ENCODE measurements at places on chromosomes 11 and 22. TPM values are rescaled to one million over a fixed set of nuclear protein-coding genes. Genes with fewer than 3 reads are reported as not detected.
A peak's percentile ranks its signal among the peaks of the same experiment; 100 is the strongest.

The OR51B4 gene
- total RNA-seq, result not detected

The CDKN1C gene
- total RNA-seq, result 99.1 TPM

The MUC5AC gene
- total RNA-seq, result 2.0 TPM

The ANKK1 gene
- total RNA-seq, result not detected

The MOV10L1 gene
- total RNA-seq, result 2.8 TPM

The OR4D5 gene
- not detected for total RNA-seq

The BTG4 gene
- total RNA-seq, result not detected

The MPZL2 gene
- total RNA-seq, result 56.7 TPM

- peak; percentile 77 for DNase-seq
- no peaks in the 10 kb centered on the region for H3K27me3 ChIP-seq
- H3K36me3 ChIP-seq, result no peaks in the 10 kb centered on the region
Observed at GRCh38 chr22:23192133-23192532, 11.8 kb downstream of the BCR start.

- H3K27me3 ChIP-seq, result no peaks in the 10 kb centered on the region
- H3K27ac ChIP-seq, result no peak overlapping the region
- peak; percentile 6 for DNase-seq
- H3K36me3 ChIP-seq, result no peaks in the 10 kb centered on the region
- no peaks in the 10 kb centered on the region for H3K4me1 ChIP-seq
Observed at GRCh38 chr11:24932110-24933000, 435.5 kb downstream of the LUZP2 start.

DNA sequence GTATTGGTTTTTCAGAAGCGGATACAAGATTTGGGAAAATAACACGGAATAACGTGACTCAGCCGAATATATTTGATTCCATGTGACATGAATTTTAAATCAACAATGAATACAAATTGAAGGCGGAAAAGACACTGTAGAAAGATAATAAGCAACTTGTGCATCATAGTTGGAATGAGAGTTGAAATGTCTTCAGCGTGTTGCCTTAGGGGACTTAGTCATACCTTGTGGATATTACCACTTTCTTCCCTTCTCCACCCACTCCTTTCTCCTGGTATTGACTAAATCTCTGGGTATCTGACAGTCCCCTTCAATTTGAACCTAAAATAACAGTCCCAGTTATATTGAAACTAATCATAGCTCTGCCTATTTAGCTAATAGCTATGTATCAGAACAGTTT lies 2373.1 kb upstream of the RAG2 start:
- DNase-seq, result no peak
- H3K4me1 ChIP-seq, result no peaks in the 10 kb centered on the region
- H3K27ac ChIP-seq, result no peak overlapping the region
- no peaks in the 10 kb centered on the region for H3K27me3 ChIP-seq
- H3K36me3 ChIP-seq, result no peaks in the 10 kb centered on the region

GRCh38 chr11:121522043-121522941 lies 69.5 kb upstream of the SORL1-AS1 start:
- no peak overlapping the region for H3K4me3 ChIP-seq
- H3K36me3 ChIP-seq, result peaks cover 22% of the 10 kb centered on the region
- H3K27me3 ChIP-seq, result no peaks in the 10 kb centered on the region
- H3K27ac ChIP-seq, result no peak overlapping the region
- no peak for DNase-seq
- H3K4me1 ChIP-seq, result peaks cover 15% of the 10 kb centered on the region

GRCh38 chr11:66221726-66222236 lies 46.7 kb upstream of the RAB1B start:
- H3K27ac ChIP-seq, result no peak overlapping the region
- no peak for DNase-seq
- no peak overlapping the region for H3K4me3 ChIP-seq
- H3K27me3 ChIP-seq, result no peaks in the 10 kb centered on the region
- H3K36me3 ChIP-seq, result peaks cover 68% of the 10 kb centered on the region

DNA sequence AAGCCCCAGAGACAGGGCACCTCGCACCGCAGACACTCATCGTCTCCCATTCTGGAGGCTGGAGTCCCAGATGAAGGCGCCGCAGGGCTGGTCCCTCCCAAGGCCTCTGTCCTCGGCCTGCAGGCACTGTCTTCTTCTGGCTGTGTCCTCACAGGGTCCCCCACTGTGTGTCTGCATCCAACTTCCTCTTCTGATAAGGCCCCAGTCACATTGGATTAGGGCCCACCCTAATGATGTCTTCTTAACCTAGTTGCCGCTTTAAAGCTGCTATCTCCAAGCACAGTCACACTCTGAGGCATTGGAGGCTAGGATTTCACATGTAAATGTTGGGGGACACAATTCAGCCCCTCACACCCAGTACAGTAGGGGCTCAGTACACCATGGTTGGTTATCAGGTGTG lies 48.9 kb downstream of the DHCR7 start:
- H3K36me3 ChIP-seq, result no peaks in the 10 kb centered on the region
- no peak for DNase-seq
- H3K27me3 ChIP-seq, result no peaks in the 10 kb centered on the region

- H3K4me3 ChIP-seq, result no peak overlapping the region
- H3K4me1 ChIP-seq, result no peaks in the 10 kb centered on the region
- no peak overlapping the region for H3K27ac ChIP-seq
- H3K36me3 ChIP-seq, result no peaks in the 10 kb centered on the region
- H3K27me3 ChIP-seq, result no peaks in the 10 kb centered on the region
Observed at GRCh38 chr11:127334466-127334865, 333.9 kb upstream of the KIRREL3 start.

DNA sequence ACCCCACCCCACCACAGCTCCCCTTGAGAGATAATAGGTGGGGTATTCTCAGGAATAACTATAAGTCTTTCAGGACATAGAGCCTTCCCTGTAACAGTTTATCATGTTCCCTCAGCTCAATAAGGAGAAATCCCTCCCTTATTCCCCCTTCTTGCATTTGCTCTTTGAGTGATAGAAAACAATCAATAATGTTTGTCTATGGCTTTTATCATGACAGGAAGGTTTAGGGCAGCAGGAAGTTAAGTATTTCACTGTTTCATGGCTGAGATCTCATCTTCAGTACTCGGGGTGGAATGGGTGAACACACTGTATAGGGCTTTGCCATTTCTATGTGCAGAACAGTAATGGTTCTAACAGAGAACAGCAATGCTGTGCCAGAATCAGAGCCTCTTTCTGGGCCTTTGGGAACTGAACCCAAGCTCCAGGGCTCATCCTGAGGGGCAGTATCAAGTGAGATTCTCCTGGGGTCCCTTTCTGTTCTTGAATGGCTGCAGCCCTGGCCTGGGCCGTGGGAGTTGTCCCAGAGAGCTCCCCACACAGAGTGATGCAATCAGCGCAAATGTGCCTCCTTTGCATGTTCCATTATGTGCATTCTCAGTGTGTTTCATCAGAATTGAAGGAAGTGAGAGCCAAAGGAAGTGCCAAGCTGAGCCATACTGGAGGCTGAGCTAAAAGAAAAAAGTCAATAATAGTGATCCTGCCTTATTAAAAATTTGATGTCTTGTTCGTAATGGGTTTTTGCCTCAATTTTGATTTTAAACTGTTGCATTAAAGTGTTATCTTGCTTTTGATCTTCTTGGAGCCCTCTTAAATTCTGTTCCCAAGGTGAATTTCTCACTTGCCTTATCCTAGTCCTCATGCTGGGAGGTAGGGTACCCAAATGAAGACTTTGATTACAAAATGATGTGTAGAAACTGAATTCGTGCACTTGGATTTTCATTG lies 2.9 kb upstream of the CYP2R1 start:
- H3K4me1 ChIP-seq, result peaks cover 14% of the 10 kb centered on the region
- DNase-seq, result no peak
- no peaks in the 10 kb centered on the region for H3K36me3 ChIP-seq
- H3K27ac ChIP-seq, result no peak overlapping the region

DNA sequence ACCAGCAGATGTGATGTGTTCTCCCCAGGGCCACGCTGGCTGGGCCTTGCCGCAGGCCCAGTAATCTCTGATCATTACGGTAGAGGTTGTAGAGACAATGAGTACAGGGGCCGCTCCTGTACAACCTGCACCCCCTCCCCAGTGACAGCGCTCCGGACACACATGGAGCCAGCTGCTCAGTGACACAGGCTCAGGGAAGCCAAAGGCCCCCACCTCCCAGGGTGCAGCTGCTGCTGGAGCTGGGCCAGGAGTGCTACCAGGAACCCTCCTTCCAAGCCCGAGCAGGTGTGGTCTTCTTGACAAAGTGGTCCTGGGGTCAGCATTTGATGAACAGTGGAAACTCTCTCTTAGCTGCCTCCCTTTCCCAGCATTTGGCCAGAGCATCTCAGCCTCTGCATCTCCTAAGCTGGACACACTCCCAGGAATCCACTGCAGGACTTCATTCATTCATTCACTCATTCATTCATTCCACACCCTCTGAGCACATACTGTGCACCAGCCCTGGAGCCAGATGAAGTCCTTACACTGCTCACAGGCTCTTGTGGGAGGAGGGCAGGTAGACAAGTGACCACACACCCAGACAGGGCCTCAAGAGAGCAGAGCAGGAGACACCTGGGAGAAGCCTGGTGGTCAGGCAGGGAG lies 49.6 kb upstream of the MPEG1 start:
- H3K36me3 ChIP-seq, result no peaks in the 10 kb centered on the region
- no peak overlapping the region for H3K4me3 ChIP-seq
- H3K27ac ChIP-seq, result no peak overlapping the region

DNA sequence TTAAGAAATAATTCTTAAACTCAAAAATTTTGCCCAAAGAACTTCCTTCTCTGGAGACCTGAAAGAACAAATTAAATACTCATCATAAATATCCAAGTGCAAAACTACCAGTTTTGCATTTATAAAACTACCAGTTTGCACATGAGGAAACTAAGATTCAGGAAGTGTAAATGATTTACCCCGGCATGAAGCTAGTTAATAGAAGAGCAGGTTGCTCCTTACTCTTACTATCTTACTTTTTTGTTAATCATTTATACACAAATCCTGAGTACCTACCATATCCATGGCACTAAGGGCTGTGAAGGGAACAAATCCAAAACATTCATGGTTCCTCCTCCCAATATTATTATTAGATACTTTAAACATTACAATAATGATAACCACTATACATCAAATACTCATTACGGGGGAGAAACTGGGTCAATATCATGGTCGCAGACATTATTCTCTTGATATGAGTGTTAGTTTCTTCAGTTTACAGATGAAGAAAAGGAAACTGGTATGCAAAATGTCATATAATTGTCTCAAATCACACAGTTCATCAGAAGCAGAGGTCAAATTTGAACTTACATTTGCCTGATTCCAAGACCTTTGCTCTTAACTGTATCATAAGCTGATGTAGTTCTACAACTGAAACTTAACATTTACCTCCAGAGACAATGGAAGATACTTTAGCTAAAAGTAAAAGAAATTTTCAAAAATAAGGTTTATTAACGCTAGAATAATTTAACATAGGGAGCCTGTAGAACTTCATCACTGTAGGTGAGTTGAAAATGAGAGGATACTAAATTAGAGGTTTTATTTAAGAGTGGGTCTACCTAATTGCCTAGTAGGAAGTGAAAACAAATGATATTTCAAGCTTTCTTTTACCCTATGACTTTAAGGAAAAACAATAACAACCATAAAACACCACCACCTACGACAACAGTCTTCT lies 74.5 kb downstream of the FAM76B start:
- H3K4me3 ChIP-seq, result no peak overlapping the region
- H3K27ac ChIP-seq, result no peak overlapping the region
- H3K27me3 ChIP-seq, result no peaks in the 10 kb centered on the region

- no peaks in the 10 kb centered on the region for H3K36me3 ChIP-seq
- H3K4me1 ChIP-seq, result peaks cover 13% of the 10 kb centered on the region
- no peak overlapping the region for H3K27ac ChIP-seq
- H3K27me3 ChIP-seq, result no peaks in the 10 kb centered on the region
Observed at GRCh38 chr11:12794576-12795230, 120.5 kb downstream of the TEAD1 start.

GRCh38 chr11:63274776-63275175 lies 31.4 kb upstream of the SLC22A25 start:
- no peaks in the 10 kb centered on the region for H3K36me3 ChIP-seq
- no peak overlapping the region for H3K27ac ChIP-seq
- no peak for DNase-seq
- no peaks in the 10 kb centered on the region for H3K27me3 ChIP-seq
- no peaks in the 10 kb centered on the region for H3K4me1 ChIP-seq

GRCh38 chr11:12285106-12285505 lies 92.3 kb upstream of the PARVA start:
- no peak overlapping the region for H3K4me3 ChIP-seq
- H3K27me3 ChIP-seq, result no peaks in the 10 kb centered on the region
- H3K27ac ChIP-seq, result peak overlapping the region; percentile 12

- H3K36me3 ChIP-seq, result no peaks in the 10 kb centered on the region
- H3K4me1 ChIP-seq, result peaks cover 35% of the 10 kb centered on the region
- no peak overlapping the region for H3K27ac ChIP-seq
- H3K4me3 ChIP-seq, result no peak overlapping the region
Observed at GRCh38 chr11:44627165-44627789, 61.8 kb downstream of the CD82 start.

DNA sequence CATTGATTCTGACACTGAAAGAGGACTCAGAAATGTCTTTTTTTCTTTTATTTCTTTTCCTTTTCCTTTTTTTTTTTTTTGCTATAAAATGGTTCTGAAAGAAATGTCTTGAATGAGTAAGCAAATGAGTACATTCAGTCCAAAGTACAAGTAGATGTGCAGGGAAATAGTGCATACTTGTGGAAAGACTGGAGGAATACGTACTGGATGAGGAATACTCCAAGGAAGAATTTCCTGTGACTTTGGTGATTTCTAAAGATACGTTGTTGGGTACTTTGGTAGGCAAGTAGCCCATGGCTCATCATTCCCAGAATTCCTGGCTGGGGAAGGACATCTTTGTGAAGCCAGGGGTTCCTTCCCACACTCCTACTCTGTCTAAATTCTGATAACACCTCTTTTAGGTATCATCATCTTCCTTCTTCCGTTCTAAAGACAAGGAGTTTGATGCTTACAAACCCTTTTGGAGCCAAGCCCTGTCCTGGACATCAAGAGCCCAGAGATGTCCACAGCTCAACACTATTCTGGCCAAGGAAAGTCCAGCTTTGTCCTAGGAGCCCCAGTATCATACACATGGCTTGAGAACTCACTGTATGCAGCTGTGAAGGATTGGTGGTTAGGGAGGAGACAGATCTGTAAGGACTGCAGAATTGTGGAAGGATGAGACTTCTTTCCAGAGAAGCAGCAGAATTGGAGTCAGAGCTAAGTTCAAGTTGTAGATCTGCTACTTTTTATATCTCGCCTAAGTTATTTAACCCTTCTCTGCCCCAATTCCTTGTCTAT lies 4.8 kb upstream of the NUP98 start:
- H3K27me3 ChIP-seq, result no peaks in the 10 kb centered on the region
- no peak overlapping the region for H3K27ac ChIP-seq
- peaks cover 9% of the 10 kb centered on the region for H3K4me1 ChIP-seq
- H3K36me3 ChIP-seq, result no peaks in the 10 kb centered on the region

GRCh38 chr11:124796312-124796711 lies 3.9 kb downstream of the MSANTD2 start:
- H3K36me3 ChIP-seq, result no peaks in the 10 kb centered on the region
- DNase-seq, result no peak
- H3K4me3 ChIP-seq, result no peak overlapping the region
- no peak overlapping the region for H3K27ac ChIP-seq
- H3K4me1 ChIP-seq, result peaks cover 32% of the 10 kb centered on the region
